NCI-H1694 treated with DMSO at 0.1 percent for 48 hours (cell line): ENCODE measurements at places on chromosomes 7 and 10.

DNA sequence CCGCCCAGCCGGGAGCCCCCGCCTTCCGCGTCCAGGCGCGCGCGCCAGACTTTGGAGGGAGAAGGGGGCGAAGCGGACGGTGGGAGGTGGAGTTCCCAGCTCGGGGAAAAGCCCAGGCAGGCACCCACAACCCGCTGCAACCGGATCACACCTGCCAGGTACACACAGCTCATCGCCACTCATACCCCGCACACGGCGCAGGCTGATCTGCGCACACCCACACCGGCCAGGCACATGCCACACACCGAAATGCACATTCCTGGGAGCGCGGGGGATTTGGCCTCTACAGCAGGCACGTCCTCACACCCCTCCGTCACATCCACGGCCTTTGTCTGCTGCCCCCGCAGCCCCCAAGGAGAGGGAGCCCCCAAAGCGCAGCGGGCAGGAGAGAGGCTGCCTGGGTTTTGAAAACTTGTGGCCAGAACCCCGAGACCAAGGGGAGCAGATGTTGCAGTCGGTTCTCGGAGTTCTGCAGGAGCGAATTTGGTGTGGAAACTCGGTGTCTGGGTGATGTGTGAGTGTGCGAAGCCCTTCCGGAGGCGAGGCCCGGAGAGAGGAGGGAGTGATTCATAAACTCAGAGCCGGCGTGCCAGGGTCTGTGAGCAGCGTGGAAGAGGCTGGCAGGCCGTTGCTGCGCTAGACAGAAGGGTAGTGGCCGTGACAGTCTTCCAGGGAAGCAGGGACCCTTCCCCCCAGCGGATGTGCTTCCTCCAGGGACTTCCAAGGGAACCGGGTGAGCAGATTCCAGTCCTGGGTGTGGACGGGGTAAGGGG lies 734 bp downstream of the CHST3 start:
- DNase-seq: no peak

- no peak for DNase-seq
These were observed at the start of gene CCDC201 for GRCh38 chr7:45873035-45873354. Gene CCDC201 (minus strand): TSS chr7:45873082. CDS start chr7:45873007, 75 bp downstream.

DNA sequence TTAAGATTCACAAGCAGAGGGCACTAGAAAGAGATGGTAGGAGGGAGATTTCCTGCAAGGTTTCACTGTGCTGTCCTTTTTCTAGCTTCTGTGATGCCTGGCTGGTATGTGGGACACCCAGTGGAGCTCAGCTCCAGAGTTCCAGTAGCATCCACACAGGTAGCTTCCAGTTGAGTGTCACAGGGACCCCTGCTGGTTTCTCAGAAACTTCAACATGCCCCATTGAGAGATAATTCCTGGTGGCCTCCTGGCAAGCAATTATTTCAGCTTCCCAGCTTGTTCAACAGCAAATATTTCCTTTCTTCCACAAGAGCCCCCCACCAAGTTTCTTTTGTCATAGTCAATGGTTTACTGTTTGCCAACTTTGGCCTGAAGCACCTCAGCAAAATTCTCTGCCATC lies 858.7 kb downstream of the REEP3 start:
- no peak for DNase-seq

DNA sequence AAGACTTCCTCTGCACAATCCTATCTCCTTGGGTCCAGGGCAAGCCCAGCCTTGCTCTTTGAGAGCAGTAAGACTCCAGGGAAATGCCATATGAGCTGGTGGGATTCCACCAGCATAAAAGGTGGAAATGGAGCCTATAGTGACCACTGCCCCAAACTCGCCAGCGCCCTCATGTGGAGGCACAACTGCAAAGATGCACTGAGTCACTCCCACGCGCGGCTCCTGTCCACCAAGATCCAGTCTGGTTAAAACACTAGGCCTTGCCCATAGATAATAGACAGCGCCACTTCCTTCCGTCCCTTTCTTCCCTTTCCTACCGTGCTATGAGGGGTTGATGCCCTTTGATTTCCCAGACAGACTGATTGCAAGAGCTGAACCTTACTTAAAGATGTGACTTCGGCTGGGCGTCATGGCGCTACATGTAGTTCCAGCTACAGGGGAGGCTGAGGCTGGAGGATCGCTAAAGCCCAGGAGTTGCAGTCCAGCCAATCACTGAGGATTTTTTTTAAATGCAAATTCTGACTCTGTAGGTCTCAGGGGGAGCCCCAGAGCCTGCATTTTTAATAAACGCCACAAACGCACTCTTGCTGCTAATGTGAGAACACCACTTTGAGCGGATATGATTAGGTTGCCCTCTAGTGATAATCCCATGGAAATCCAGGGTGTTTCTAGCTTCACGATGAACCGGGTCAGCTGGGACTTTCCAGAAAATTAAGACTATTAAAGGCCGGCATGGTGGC lies 136.5 kb downstream of the EPC1 start:
- DNase-seq: peak; percentile 54

GRCh38 chr7:13778967-13779366 lies 210.5 kb downstream of the ETV1 start:
- no peak for DNase-seq

GRCh38 chr7:64541438-64542359 lies 21.2 kb downstream of the ZNF680 start:
- DNase-seq: no peak
